ENCODE measurements at places on chromosomes 7 and 10.

DNA sequence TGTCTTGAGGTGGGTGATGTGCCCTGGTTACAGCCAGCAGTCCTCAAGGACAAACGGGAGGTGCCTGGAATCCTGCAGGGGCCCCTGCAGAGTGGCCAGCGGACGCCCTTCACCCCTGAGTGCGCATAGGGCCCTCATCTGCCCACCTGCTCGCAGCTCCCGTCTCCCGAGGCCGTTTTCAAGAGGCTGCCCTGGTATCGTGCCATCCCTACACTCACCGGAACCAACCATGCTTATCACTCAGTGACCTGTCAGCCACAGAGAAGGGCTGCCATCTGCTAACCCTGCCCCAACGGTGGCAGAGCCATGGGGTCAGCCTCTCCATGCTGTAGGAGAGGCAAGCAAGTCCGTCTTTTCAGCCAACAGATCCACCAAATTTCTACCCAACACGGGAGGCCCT is 122.0 kb downstream of the FAM53B start:
- no peak for DNase-seq

- peak; percentile 17 for DNase-seq
These were observed 78.4 kb downstream of the NRG3 start for GRCh38 chr10:81953420-81953819.

GRCh38 chr7:120114626-120115025 is 158.3 kb upstream of the KCND2 start:
- DNase-seq: no peak

DNA sequence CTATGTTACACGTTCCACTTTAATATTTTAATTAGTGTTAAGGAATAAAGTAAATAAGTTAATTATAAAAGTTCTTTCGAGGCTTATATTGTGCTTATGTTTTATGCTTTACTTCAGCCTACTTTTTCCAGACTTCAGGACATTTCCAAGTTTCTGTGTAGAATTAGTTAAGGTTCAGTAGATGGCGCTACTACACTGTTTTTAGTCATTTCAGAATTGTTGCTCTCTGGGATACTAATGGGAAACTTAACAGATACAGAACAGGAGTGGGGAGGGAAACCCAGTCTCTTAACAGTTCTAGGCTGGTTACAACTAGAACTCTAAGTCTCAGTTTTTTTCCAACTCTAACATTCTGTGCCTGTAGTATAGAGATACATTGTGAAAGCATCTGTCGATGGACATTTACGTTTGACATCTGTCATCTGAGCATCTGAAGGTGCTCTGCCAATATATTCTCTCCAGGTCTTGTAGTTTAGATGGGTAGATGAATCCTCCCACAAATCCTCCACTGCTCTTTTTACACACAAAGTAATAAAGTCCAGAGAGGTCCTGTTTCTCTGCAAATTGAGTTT is 56.8 kb upstream of the FAM171A1 start:
- peak; percentile 71 for DNase-seq

- DNase-seq: peak; percentile 34
These were observed 16.9 kb upstream of the MTURN start for GRCh38 chr7:30117896-30118295.

Data from fibroblast of skin of scalp (primary cell).